Stimulated activated CD8-positive, alpha-beta memory T cell treated with anti-CD3 and anti-CD28 coated beads, Interleukin-4, amount 100 ng/mL, for 1 hour (primary cell): ENCODE measurements at places on chromosomes 11 and 22.

- DNase-seq, result no peak
Observed at GRCh38 chr22:25898707-25899365, 156.8 kb downstream of the MYO18B start.

DNA sequence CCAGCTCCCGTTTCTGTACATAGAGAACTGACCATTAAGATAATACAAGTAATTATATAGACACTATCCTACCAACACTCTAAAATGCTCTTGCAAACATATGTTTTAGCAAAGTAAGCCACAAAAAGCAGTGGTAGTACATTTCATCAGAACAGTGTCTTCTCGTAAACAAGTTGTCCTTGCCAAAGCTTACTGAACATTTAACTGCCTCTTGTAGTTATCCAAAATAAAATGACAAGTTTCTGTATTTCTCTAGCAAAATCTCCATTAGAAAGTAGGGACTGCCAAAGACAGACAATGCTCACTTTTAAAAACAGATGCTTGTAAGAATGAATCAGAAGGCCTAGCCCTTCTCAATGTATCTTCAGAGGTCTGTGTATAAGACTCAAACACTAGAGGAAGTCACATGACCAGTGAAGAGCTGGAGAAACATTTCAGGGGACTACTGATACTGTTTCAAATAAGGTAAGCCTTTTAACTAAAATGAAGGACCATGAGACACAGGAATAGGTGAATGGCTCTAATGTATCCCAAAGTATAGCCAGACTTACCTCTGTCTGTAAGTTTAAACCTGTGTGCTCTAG is 7.8 kb upstream of the ZC3H12C start:
- no peak for DNase-seq

GRCh38 chr11:65204646-65205601 is 23.2 kb downstream of the CAPN1 start:
- DNase-seq, result no peak

- no peak for DNase-seq
Observed at GRCh38 chr11:134951305-134951700, 539.3 kb upstream of the B3GAT1 start.

GRCh38 chr22:43092085-43092484 is 2.9 kb upstream of the TTLL1 start:
- no peak for DNase-seq

GRCh38 chr22:31867386-31868153 is 76.8 kb upstream of the YWHAH start:
- no peak for DNase-seq

DNA sequence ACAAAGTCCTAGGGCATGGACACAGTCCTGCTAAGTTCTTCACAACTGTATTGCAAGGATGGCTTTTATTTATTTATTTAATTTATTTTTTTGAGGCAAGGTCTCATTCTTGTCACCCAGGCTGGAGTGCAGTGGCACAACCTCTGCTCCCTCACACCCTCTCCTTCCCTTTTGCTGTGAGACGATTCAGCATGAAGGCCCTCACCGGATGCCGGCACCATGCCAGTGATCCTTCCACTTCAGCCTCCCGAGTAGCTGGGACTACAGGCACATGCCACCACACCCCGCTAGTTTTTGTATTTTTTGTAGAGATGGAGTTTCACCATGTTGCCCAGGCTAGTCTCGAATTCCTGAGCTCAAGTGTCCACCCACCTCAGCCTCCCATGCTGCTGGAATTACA is 17.8 kb downstream of the EED start:
- DNase-seq, result no peak

GRCh38 chr11:33930317-33931021 is 38.6 kb upstream of the LMO2 start:
- no peak for DNase-seq

GRCh38 chr22:25174888-25175411 is 24.7 kb upstream of the CRYBB3 start:
- DNase-seq, result no peak

- no peak for DNase-seq
Observed at GRCh38 chr11:95500466-95500865, 269.5 kb upstream of the SESN3 start.

GRCh38 chr22:20147237-20147988 is 3.4 kb downstream of the CCDC188 start:
- no peak for DNase-seq

DNA sequence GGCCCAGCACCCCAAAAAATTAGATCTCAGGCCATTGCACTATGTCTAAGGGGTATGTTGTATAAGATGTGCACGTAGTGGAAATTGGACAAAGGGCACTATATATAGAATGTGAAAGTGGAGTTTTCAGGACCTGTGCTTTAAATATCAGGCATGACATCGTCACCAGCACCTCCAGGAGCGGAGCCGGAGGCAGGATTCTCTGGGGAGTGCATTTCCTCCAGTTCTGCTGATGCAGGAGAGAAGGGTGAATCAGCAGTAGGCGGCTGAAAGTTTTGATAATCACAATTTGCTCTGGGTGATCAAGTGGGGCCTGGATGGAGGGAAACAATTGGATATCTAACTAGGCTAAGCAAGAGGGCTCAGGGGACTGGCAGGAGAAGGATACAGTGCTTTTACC is 69.1 kb upstream of the NTM start:
- DNase-seq, result no peak

GRCh38 chr22:39369586-39369985 is 19.8 kb downstream of the SYNGR1 start:
- no peak for DNase-seq

DNA sequence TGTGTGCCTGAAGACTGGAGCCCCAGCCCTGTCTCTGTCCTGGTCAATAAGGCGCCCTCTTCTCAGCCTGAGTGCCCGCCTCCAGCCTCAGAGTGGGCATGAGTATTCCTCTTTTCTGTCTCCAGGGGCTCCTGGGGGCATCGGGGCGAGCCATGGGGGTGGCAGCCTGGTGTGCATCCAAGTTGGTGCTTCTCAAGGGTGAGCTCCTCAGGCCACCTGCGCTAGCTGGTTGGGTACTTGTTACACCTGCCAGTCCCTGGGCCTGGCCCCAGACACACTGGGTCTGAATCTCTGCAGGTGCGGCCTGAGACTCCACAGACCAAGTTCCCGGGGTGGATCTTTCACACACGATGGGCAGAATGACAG is 168.6 kb upstream of the B3GAT1 start:
- no peak for DNase-seq

DNA sequence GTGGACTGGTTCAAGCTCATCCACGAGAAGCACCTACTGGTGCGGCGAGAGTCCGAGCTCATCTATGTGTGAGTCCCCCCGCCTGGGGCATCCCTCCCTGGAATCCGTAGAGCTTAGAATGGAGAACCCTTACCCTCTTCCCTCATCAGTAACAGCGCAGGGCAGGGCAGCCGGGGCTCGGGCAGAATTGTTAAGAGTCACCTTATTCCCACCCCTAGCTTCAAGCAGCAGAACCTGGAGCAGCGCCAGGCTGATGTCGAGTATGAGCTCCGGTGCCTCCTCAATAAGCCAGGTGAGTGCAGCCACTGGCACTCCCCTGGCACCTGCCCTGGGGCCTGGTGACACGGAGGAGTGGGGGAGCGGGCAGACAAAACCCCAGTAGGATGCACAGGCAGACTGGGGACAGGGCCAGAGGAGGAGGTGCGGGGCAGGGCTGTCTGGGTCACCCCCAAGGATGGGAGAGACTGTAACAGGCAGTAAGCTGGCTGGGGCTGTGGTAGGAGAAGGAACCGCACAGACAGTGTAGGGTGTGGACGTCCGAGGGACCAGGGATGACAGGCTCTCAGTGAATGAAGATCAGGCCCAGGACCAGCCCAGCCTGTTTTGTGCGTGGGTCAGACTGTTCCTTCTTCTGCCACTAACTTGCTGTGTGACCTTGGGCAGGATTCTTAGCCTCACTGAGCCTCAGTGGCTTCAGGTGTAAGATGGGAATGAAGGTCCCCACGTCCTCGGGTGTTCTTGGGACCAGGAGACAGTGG is 20.4 kb downstream of the C22orf23 start:
- DNase-seq, result no peak

DNA sequence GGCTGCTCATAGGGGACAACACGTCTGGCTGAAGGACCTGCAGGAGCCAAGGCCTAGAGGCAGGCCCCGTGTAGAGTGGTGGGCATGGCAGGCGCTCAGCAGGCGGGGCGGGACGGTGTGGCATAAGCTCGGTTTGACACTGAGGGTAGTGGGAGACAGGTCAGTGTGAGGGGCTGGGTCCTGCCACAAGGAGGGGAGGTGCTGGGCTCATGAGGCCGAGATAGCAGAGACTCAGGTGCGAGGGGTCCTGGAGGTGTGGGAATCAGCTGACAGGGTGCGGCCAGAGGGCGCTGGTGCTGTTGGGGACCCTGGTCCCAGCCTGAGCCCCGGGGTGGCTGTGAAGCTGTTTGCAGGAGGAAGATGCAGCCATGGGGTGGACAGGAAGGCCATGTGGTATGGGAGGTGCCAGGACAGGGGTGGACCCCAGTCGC is 6.7 kb downstream of the SLC22A12 start:
- DNase-seq, result no peak

GRCh38 chr11:64089915-64090805 is 54.4 kb downstream of the FLRT1 start:
- DNase-seq, result no peak

DNA sequence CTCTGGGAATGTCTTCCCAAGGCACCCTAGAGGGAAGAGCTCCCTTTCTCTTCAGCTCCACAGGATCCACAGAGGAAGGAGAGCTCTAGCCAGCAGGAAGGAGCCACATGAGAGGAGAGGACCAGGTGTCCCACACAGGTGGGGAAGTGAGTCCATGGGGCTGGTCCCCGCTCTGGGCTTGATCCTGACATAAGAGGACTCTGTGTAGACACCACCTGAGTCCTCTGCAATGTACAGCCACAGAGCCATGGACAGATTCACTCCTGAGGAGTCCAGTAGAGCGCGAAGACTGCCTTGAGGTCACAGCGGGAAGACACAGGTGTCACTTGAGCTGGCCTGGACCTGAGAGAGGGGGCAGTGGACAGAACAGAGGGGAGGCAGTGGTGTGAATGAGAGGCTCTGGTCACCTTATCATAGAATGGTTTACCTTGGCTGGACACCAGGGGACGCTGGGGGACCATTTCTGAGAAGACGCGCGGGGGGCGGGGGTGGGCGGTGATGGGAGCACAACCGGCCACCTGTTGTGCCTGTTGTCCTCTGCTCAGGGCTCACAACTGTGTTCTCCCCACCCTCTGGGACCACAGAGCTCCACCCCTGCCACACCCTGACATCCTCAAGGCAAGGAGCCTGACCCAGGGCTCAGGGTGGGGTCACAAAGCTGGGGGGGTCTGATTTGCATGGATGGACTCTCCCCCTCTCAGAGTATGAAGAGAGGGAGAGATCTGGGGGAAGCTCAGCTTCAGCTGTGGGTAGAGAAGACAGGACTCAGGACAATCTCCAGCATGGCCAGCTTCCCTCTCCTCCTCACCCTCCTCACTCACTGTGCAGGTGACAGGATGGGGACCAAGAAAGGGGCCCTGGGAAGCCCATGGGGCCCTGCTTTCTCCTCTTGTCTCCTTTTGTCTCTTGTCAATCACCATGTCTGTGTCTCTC is 128.2 kb downstream of the ZNF280B start:
- no peak for DNase-seq

GRCh38 chr11:85589373-85589772 is 37.8 kb downstream of the DLG2 start:
- no peak for DNase-seq

DNA sequence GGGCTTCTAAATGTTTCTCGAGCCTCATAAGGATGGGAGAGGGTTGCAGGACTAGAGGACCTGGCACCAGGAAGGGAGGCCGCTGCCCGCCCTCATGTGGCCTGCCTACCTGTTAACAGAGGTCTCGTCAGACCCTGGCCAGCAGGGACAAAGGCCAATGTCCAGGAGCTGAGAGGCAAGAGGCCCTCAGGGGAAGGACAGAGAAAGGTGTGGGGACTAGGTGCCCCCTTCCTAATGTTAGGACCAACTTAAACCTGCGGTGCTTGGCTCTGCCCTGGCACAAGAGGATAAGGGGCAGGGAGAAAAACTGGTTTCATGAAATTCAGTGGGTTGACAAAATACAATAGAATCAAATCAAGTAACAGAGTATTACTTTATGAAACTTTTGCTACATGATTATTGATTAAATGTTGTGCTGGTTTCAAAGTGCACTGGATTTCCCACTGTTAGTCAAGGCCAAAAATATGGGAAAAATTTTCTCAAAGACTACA is 20.0 kb upstream of the SYT12 start:
- DNase-seq, result no peak

- no peak for DNase-seq
Observed at GRCh38 chr22:19800761-19801244, 40.2 kb downstream of the TBX1 start.

- DNase-seq, result no peak
Observed at GRCh38 chr11:37841016-37841415, 1243.0 kb upstream of the RAG2 start.

GRCh38 chr22:50674130-50674500 is 1.5 kb downstream of the SHANK3 start:
- DNase-seq, result no peak

GRCh38 chr22:24455039-24455438 is 27.6 kb downstream of the ADORA2A start:
- DNase-seq, result no peak

GRCh38 chr22:21807544-21808529 is 59.6 kb downstream of the MAPK1 start:
- DNase-seq, result no peak

GRCh38 chr22:50699756-50700386 is 27.2 kb downstream of the SHANK3 start:
- DNase-seq, result no peak

DNA sequence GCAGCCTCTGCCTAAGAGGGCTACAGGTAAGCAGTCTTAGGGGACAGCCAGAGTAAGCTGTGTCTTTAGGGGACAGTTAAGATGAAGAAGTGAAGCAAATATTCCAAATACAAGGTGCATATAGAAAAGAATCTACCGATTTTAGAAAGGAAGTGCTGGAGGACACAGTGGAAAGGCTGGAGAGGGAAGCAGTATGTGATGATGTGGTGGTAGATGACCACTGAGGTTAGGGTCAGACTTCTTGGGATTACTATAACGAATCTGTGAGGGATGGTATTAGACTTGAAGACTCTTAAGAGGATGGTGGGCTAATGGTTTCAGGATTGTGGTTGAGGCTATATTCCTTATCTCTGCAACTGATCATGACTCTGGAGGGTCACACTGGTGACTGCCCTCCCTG is 40.0 kb upstream of the PHOX2A start:
- no peak for DNase-seq

- no peak for DNase-seq
Observed at GRCh38 chr11:67562963-67563704, 20.5 kb upstream of the GSTP1 start.

- DNase-seq, result no peak
Observed at GRCh38 chr11:11910541-11910940, 68.8 kb downstream of the USP47 start.

GRCh38 chr22:38218661-38219622 is 17.1 kb downstream of the MAFF start:
- DNase-seq, result no peak

- DNase-seq, result no peak
Observed at GRCh38 chr22:48754611-48755058, 1073.0 kb downstream of the BRD1 start.
